ENCODE measurements at places on chromosomes 3 and 15.

DNA sequence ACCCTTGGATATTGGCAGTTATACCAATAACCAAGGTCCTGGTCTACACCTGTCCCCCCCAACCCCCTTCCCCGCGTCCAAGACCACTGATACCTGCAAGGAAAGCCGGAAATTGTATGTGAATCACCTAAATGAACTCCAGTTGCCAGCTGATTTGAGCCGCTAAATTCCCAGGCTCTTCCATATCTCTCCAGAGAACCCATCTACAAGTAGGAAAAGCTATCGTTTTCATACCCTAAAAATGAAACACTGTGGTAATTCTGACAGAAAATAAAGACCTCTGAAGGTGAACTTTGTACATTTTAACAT lies 114.2 kb upstream of the ICE2 start:
- no peak for DNase-seq

GRCh38 chr15:62752657-62753517 lies 289.7 kb upstream of the TPM1 start:
- no peak for DNase-seq

GRCh38 chr3:45942051-45942825 lies 1.0 kb upstream of the CXCR6 start:
- DNase-seq: no peak

DNA sequence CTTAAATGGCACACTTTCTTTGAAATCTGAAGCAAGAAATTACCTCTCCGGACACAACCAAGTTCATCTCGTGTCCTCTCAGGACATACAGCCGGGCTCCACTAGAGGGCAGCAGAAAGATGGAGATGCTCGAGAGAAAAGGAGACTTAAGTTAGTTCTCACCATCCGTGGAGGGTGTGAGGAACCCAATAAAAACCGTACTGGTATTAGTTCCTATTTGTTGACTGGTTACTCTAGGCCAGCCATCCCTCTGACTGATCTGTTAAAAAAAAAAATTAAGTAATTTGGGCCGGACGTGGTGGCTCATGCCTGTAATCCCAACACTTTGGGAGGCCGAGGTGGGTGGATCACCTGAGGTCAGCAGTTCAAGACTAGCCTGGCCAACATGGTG lies 7.9 kb upstream of the CYP11A1 start:
- peak; percentile 75 for DNase-seq

DNA sequence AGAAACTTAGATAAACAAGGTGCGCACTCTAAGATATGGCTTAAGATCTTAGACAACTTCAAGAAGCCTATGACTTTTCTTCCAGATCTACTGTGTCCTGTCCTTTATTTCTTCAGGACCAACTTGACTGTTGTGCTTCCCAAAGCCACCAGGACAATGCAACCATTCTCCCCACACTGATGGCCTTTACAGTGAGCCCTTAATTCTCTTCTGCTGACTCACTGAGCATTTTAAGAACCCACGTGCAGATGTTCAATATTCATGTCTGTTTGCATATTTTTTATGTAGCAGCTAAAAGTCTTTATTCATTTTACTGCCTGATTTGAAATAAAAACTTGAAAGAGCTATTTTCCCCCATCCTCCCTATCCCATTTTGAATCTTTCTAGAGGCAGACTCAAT lies 103.3 kb upstream of the SLC2A2 start:
- no peak for DNase-seq

GRCh38 chr15:90743407-90743806 lies 26.3 kb downstream of the BLM start:
- DNase-seq: no peak

- no peak for DNase-seq
These were observed 582.9 kb upstream of the PPP2R3A start for GRCh38 chr3:135382621-135383020.

GRCh38 chr3:14548321-14548729 lies 8.2 kb upstream of the GRIP2 start:
- no peak for DNase-seq

- no peak for DNase-seq
These were observed 19.1 kb downstream of the DNAJB8 start for GRCh38 chr3:128447561-128448013.

DNA sequence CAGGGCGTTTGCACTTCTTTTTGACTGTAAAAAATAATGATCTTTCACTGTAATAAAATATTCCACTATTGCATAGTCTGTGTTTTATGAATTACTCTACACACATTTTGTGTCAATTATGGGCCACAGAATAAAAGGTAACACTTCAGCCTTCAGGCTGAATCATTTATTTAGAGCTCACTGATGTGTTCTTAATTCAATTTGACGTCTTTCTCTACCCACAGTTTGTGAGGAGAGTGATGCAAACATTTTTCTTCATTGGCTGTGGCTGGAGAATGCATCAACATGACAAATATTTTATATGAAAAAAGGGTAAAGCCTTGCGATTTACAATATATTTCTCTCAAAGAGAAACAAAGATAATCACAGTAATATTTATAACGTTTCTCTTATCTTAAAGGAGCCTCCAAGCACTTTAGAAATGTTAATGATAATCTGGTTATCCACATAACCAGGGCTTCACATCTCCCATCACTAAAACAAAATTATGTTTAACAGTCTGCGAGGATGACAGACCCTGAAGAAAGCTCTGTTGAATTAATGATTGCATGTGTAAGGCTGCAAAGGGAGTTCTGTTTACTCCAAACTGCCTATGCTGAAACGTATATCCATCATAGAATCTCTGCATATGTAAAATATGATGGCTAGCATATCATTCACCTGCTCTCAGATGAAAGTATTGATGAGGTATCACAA lies 951.3 kb downstream of the ZPLD1 start:
- no peak for DNase-seq

DNA sequence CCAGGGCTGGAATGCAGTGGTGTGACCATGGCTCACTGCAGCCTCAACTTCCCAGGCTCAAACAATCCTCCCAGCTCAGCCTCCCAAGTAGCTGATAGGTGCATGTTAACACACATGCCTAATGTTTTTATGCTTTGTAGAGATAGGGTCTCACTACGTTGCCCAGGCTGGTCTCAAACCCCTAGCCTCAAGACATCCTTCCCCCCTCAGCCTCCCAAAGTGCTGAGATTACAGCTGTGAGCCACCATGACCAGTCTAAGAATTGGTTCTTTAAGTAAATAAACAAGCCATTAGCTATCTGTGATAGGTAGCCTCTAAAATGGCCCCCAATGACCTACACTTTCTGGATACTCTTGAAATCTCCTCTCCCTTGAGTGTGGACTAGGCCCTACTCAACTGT lies 3.7 kb downstream of the TRIM59 start:
- no peak for DNase-seq

- no peak for DNase-seq
These were observed 406.6 kb downstream of the MECOM start for GRCh38 chr3:169256796-169257522.

- DNase-seq: no peak
These were observed 175.6 kb upstream of the ATP10A start for GRCh38 chr15:26038693-26039092.

GRCh38 chr3:64384561-64384960 lies 159.3 kb upstream of the PRICKLE2 start:
- DNase-seq: no peak

DNA sequence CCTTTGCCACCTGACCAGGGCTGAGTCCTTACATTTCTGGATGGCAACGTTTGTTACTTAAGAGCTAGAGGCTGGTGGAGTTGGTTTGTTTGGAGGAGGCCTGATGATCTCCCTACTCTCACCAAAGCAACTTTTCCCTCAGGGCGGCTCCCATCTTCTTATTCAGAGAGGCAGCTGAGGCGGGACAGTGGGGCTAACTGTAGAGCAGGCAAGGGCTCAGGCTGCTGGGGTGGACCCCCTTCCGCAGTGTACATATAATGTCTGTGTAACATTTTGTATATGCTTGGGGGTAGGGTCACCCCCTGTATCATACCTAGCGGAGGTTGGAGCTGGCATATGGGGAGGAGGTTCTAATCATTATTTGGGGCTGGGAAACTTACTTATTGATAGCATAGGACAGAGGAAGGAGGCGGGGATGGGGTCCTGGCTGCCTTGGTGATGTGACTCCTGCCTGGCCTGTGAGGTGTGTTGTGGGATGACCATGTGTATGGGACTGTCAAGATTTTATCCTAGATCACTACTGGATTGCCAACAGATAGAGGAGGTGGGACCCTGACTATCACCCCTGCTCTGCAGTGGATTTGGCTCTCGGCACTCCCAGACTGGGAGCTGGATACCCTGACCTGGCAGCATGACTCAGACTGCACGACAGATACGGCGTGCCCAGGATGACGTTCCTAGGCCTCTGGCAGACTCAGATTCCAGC lies 52.5 kb upstream of the UBE2Q2 start:
- no peak for DNase-seq

- no peak for DNase-seq
These were observed 27.3 kb downstream of the SV2B start for GRCh38 chr15:91127236-91127955.

DNA sequence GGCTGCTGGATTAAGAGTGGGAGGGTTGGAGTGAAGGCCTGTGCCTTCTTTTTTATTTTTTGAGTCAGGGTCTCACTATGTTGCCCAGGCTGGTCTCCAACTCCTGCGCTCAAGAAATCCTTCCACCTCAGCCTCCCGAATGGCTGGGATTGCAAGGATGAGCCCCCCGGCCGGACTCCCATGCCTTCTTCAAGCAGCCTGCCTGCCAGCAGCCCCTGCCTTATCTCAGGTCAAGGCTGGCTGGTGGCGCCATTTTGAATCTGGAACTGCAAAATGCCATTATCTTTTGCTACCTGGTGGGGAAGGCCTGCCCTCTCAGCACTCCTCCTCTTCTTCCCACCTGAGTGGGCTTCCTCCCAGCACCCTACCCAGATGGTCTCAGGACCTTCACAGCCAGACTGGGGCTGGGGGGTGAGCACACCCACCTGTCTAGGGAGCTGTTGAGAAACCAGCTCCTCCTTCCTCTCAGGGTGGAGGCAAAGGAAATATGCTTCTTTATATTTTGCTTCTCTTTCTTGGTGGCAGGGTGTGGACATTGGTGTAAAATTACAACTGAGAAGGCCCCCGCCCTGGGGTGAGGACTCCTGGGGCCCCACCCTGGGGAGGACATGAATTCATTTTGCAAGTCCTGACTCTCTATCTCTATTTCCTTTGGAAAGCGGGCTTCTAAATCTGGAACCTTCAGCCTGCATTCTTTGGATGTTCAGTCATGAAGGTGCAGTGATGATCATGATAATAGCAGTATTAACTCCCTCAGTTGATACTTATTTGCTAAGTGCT lies 7.7 kb upstream of the FLNB start:
- DNase-seq: no peak

DNA sequence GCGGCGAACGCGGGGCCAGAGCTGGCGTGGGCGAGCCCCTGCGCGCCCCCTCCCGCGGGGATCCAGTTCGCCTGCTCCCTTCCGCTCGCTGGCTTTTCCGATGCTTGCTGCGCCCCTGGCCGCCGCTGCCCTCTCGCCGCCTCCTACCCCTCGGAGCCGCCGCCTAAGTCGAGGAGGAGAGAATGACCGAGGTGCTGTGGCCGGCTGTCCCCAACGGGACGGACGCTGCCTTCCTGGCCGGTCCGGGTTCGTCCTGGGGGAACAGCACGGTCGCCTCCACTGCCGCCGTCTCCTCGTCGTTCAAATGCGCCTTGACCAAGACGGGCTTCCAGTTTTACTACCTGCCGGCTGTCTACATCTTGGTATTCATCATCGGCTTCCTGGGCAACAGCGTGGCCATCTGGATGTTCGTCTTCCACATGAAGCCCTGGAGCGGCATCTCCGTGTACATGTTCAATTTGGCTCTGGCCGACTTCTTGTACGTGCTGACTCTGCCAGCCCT lies 721 bp downstream of the P2RY1 start:
- DNase-seq: no peak

DNA sequence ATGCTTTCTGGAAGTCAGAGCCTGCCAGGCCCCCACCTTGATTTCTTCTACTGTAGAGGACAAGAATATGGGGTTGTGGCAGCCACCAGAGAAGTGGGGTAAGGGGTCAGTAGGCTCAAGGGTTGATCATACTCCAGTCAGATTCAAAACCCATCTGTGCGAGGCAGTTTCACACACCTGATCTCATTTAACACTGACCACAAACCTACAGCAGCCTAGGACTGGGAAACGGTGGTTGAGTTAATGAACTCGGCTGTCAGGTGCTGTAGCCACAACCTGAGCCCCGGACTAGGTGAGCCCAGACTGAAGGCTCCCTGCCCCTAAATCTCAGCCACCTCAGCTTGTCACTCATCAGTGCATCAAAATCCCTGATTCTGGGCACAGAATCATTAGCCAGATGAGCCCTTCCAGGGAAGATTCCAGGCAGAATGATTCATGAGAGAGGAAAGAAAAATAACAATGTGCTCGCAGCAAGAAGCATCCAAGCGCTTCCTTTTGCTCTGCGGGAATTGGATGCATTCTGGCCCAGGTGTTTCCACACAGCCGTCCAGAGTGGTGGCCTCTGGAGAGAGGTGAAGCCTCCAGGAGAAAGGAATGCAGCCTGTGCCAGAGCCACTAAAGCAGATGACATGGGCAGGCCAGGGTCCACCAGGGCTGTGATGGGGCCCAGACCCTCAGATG lies 102.1 kb downstream of the SRGAP3 start:
- DNase-seq: no peak

DNA sequence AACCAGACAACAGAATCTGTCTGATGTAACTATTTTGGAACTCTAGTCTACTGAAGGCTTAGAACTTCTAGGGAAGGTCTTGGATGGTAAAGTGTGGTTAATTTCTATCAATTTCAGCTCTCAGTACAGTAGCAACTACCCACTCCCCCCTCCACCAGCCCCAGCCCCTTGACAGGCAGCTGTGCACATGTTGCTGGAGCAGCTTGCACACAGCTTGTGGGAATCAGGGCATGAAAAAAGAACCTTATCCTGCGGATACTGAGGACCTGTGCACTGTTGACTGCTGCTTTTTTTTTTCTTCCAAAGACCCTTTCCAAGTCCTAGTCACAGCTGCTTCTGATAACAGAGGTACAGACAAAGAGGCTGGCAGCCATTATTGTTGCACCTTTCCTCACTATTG lies 81.5 kb upstream of the UBP1 start:
- no peak for DNase-seq

GRCh38 chr3:14791343-14791945 lies 27.3 kb upstream of the FGD5 start:
- DNase-seq: peak; percentile 19

DNA sequence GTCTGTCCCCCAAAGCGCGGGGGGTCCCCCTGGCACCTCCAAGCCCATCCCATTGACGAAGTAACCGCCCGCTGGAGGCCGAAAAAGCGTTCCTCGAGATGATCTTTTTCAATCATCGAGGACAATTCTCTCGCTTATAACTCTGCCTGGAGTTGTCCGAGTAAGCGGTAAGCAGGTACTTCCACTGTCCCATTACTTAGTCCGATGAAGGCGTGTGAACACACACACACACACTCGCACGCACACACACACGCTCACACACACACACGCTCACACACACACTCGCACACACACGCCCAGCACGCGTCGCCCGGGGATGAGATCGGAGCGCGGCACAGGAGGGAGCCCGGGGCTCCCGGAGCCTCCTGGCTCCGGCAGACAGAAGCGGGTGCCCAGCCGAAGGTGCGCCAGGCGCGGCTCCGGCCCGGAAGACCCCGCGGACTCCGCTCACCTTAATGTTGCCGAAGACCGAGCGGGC lies 430 bp downstream of the SLCO2A1 start:
- DNase-seq: no peak

- no peak for DNase-seq
These were observed 313.4 kb downstream of the SQOR start for GRCh38 chr15:45948181-45948621.

- DNase-seq: no peak
These were observed 194.3 kb downstream of the RORA start for GRCh38 chr15:61034678-61035291.

- DNase-seq: no peak
These were observed 160.1 kb upstream of the IL12A start for GRCh38 chr3:159828542-159828943.
